ENCODE measurements at places on chromosomes 4 and X. TPM values are rescaled to one million over a fixed set of nuclear protein-coding genes. Genes with fewer than 3 reads are reported as not detected.

The CHIC1 gene
- 13.4 TPM for total RNA-seq

The TEC gene
- 1.9 TPM for total RNA-seq

The SPP1 gene
- total RNA-seq = 3.7 TPM

The TMEM271 gene
- total RNA-seq = not detected

The SPARCL1 gene
- total RNA-seq = 292 TPM

The RNF128 gene
- 0.36 TPM for total RNA-seq

The RHOXF2 gene
- total RNA-seq = not detected

The NDUFA1 gene
- 584 TPM for total RNA-seq

The NEUROG2 gene
- total RNA-seq = not detected

The TNMD gene
- total RNA-seq = 0.22 TPM

The MAP3K15 gene
- total RNA-seq = not detected

The MXRA5 gene
- total RNA-seq = 2.0 TPM

The HHIP gene
- total RNA-seq = not detected

The ADRA2C gene
- total RNA-seq = 4.5 TPM

The PDLIM3 gene
- 308 TPM for total RNA-seq

The EXOC1L gene
- total RNA-seq = not detected

The RAB33A gene
- 0.41 TPM for total RNA-seq

The NPNT gene
- 2.9 TPM for total RNA-seq

The RPL10 gene
- 1,850 TPM for total RNA-seq

The ART3 gene
- 105 TPM for total RNA-seq

The F8A2 gene
- total RNA-seq = not detected

The PRICKLE3 gene
- total RNA-seq = 9.7 TPM

The SLC4A4 gene
- 29.8 TPM for total RNA-seq

The CPZ gene
- 0.27 TPM for total RNA-seq

The ANXA3 gene
- 34.5 TPM for total RNA-seq

The NKX6-1 gene
- not detected for total RNA-seq

The RRH gene
- total RNA-seq = 0.19 TPM

The GRIA2 gene
- not detected for total RNA-seq

The TRPC5OS gene
- not detected for total RNA-seq

The JAKMIP1 gene
- not detected for total RNA-seq

The PABPC1L2A gene
- not detected for total RNA-seq

The HDX gene
- total RNA-seq = 2.0 TPM

The ETNPPL gene
- 10.6 TPM for total RNA-seq

The ZCCHC18 gene
- total RNA-seq = 0.99 TPM

The MAGEA11 gene
- not detected for total RNA-seq

The ADAMTS3 gene
- 0.60 TPM for total RNA-seq

The AKAP4 gene
- not detected for total RNA-seq

The DAPP1 gene
- 0.74 TPM for total RNA-seq

The TSPAN7 gene
- total RNA-seq = 14.8 TPM

The FGA gene
- not detected for total RNA-seq

The GC gene
- total RNA-seq = not detected

The ARHGEF6 gene
- 54.9 TPM for total RNA-seq

The AWAT2 gene
- total RNA-seq = not detected

The COL4A6 gene
- total RNA-seq = 9.8 TPM

The PAGE1 gene
- total RNA-seq = not detected

The HGFAC gene
- total RNA-seq = 0.80 TPM

The NPFFR2 gene
- total RNA-seq = not detected

The THOC2 gene
- 27.4 TPM for total RNA-seq

The GK2 gene
- total RNA-seq = not detected

The RGN gene
- 18.8 TPM for total RNA-seq

The P2RY4 gene
- total RNA-seq = not detected

The TCEAL2 gene
- 0.47 TPM for total RNA-seq

Measured in left ventricle myocardium inferior (tissue), 1 donor.